ENCODE measurements at places on chromosomes 5 and 9.

GRCh38 chr9:8696516-8696915, 896.9 kb upstream of the DMAC1 start:
- no peak for DNase-seq

DNA sequence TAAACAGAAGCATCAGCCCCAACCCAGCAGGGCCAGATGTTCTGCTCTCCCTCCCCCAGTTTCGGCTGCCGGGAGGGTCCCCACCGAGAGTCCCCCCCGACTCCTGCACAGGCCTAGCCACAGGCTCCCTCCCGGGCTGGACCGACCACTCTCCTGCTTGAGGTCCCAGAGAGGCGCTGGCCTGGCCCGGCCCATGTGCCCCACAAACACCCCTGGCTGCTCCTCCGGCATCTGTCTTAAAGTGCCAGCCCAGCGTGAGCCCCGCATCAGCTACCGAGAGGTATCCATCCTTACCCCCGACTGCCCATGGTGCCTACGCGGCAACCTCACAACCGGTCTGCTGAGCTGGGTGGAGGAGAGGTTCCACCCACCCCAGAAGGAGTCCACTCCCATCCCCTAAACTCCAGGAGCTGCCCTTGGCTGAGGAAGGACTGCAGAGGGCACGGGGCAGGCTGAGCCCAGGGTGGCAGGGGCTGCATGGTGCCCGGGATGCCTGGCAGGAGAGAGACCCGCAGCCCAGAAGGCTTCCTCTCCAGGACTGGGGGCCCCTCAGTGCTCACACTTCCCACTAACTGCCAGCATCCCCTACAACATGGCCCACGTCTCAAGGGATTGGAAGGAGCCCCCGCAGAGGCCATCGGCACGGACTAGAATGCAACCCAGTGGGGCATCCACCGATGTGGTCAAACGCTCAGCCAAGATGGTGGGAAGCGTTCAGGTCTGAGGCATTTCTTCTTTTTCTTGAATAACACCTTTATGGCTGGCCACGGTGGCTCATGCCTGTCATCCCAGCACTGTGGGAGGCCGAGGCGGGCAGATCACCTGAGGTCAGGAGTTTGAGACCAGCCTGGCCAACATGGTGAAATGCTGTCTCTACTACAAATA, 15.6 kb upstream of the EGFL7 start:
- DNase-seq = no peak

DNA sequence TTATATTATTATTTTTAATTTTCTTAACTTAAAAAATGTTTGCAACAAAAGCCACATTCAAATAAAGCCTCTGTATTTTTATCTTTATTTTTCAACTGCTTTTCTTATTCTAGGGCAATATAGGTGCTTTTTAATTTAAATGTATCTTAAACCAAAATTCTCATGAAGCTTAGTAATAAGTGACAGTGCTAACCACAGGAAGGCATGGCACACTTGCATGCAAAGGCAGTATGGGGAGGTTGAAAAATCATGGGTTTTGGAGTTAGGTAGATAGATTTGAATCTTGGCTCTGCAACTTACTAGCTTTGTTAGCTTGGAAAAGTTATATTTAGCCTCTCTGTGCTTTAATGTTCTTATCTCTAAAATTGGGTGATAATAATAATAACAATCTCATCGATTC, 458.0 kb downstream of the DMAC1 start:
- DNase-seq = no peak

GRCh38 chr9:110768886-110769285, 100.3 kb downstream of the MUSK start:
- DNase-seq = no peak

DNA sequence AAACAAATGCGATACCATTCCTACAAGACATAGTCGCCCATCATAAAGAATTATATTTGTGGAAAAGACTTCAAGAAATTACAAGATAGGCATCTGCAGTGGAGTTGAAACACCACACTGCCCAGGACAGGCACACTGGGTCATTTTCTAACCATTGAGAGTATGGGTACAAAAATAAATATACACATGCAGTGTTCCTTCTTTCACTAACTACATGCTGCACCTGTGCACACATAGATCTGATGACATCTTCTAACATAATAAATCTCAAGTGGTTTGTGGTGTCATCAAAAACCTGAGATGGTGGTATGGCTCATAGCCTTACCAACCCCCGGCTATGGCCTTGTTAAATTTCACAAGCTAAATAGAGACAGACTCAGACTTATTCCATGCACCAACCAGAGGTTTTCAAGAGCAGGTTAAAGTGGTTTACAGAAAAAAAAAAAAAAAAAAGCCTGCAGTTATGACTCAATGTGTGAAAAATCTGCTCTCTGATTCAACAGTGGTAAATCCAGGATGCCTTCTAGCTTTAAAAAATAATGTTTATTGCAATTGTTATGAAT, 12.4 kb upstream of the NFIB start:
- DNase-seq = no peak

GRCh38 chr5:177301503-177302165, 1.9 kb downstream of the RAB24 start:
- no peak for DNase-seq

DNA sequence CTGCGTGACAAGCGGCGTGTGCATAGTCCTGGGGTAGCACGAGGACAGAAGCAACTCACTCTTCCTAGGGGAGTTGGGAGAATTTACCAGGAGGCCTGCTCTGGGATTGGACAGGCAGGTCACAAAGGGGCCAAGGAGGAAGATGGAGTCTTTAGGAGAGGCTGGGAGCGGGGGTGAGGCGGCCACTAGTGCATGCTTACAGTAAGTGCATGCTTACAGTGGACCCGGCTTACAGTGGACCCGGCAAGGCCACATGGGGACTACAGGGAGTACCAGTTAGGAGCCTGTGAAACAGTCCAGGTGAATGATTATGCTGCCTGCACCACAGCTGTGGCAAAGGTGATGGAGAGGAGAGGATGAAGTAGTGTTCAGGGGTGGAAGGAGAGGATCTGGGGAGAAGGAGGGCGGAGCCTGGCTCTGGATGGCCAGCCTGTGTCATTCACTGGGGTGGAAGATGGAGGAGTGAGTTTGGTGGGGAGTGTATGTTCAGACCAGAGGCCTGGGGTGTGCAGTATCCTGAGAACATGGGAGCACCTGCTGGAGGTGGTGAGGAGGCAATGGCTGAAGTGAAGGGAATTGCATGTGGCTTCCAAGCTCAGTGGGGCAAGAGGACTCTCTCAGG, 78.7 kb downstream of the CRB2 start:
- no peak for DNase-seq

GRCh38 chr5:16552666-16553343, 64.0 kb downstream of the RETREG1 start:
- no peak for DNase-seq

DNA sequence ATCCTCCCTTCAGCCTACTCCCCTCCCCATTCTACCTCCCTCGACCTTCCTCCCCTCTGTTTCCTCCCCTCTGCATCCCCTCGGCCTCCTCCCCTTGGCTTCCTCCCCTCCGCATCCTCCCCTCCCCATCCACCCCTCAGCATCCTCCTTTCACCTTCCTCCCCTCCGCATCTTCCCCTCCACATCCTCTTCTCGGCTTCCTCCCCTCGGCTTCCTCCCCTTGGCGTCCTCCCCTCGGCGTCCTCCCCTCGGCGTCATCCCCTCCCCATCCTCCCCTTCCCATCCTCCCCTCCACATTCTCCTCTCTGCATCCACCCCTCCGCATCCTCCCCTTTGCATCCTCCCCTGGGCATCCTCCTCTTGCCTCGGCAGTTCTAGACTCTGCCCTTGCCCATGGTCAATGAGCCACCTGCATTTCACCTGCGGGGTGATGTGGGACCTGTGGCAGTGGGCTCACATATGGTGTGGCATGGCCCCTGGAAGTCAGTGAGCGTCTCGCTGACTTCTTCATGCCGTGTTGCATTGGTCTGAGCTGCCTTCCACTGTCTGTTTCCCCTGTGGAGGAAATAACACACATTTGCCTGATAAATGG, 113.0 kb downstream of the WNK2 start:
- no peak for DNase-seq

GRCh38 chr5:168342985-168343384, 51.5 kb downstream of the WWC1 start:
- no peak for DNase-seq

GRCh38 chr9:130639866-130640555, 24.4 kb upstream of the PRDM12 start:
- DNase-seq = no peak

DNA sequence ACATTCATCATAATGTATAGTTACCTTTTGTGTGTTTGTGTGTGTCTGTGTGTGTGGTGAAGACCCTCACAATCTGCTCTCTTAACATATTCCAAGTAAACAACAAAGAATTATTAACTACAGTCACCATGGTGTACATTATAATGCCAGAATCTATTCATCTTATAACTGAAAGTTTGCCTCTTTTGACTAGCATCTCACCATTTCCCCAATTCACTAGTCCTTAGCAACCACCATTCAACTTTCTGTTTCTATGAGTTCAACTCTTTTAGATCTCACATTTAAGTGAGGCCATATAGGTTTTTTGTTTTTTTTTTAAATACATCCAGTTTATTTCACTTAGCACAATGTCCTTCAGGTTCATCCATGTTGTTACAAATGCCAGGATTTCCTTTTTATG, 83.6 kb downstream of the SMC2 start:
- DNase-seq = no peak

DNA sequence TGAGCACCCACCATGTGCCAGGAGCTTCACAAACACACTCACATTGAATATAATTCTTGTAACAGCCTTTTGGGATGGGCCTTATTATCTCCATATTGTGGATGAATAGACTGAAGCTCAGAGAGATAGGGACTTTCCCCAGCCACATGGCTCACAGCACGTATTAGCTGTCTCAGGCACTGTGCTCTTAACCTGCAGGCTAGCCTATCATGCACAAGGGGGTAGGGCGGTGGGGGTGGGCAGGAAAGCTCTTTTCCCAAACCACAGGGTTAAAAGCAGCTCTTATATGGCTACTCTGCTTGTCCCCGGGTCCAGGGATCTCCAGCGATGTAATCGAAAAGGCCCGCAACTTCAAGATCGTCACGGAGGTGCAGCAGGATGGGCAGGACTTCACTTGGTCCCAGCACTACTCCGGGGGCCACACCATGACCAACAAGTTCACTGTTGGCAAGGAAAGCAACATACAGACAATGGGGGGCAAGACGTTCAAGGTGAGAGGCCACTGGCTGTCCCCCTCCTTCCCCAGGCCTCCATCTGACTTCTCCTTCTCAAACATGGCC, 2.6 kb downstream of the FABP6 start:
- no peak for DNase-seq

- no peak for DNase-seq
Measured at GRCh38 chr9:120456218-120456617, 123.7 kb downstream of the CDK5RAP2 start.

DNA sequence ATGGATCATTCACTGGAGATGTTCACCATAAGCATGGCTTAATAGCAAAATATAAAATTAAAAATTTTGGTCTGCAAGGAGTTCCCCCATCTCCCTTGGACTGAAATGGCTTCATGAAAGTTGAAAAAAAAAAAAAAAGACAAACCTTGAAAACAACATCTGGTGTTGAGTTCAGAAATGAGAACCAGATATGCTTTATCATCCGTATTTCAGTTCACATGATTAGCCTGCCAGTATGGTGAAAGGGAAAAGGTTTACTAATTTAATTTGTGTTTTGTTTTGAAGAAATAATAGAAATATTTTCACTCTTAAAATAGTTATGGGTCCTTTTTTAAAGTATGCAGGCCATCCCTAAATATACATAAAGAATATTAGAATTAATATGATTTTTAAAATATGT, 67.8 kb downstream of the TMEM167A start:
- no peak for DNase-seq

DNA sequence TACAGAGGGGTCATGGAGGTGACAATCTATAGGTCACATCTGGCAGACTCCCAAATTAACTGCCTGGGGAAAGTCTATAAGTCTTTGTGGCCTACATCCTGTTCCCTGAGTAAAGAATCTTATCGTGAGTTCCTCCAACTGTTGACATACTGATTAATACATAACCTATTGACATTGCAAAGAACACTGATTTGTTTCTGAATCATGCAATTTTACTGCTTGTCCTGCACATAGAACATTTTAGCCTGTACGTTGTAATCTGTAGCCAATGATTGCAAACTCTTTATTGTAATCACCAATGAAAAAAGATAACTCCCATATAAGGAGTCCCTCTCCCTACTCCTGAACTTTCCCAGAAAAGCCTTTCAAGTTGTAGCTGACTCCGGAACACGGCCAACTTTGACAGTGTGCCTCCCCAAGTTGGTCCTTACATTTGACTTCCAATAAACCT, 18.8 kb upstream of the OR2K2 start:
- peak; percentile 32 for DNase-seq

Data from epithelial cell of proximal tubule (primary cell).